ENCODE measurements at places on chromosomes 2 and 18.

- DNase-seq: no peak
Observed at GRCh38 chr2:128306081-128306930, 12.4 kb downstream of the HS6ST1 start.

DNA sequence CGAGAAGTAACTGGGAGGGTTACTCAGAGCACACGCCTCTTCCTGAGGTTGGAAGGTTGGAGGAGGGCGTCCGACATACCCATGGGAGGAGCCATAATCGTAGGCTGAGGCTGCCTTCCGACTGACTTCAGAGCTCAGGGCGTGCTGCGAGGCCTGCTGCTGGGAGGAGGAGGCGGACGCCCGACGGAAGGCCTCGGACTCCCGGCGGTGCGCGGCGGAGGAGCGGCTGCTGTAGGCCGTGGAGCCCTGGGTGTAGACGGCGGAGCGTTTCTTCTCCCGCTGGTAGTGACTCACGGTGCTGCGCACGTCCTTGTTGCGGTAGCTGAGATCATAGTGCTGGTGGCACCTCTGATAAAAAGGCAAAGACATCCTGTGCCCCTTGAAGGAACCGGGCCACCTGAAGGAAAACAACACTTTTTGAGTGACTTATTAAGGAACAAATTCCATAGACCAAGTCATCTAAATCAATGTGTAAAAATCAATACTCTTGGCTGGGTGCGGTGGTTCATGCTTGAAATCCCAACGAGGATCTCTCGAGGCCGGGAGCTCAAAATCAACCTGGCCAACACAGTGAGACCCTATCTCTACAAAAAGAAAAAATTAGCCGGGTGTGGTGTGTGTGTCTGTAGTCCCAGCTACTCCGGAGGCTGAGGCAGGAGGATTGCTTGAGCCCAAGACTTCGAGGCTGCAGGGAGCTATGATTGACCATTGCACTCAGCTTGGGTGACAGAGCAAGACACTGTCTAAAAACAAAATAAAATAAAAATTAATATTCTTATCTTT is 4.7 kb downstream of the MYOM1 start:
- DNase-seq: no peak

DNA sequence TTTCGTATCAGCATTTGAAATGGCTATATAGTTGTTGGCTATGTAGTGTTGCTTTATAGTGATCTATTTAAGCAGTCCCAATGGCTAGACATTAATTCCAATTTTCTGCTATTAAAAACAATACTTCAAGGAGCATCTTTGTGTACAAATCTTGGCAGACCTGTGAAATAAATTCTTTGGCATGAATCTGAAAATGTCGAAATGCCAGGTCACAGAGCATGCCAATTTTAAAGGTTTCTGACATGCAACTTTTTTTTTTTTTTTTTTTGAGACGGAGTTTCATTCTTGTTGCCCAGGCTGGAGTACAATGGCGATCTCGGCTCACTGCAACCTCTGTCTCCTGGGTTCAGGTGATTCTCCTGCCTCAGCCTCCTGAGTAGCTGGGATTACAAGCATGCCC is 26.8 kb upstream of the CABLES1 start:
- no peak for DNase-seq

- DNase-seq: no peak
Observed at GRCh38 chr2:7706791-7707190, 789.6 kb downstream of the RNF144A start.

DNA sequence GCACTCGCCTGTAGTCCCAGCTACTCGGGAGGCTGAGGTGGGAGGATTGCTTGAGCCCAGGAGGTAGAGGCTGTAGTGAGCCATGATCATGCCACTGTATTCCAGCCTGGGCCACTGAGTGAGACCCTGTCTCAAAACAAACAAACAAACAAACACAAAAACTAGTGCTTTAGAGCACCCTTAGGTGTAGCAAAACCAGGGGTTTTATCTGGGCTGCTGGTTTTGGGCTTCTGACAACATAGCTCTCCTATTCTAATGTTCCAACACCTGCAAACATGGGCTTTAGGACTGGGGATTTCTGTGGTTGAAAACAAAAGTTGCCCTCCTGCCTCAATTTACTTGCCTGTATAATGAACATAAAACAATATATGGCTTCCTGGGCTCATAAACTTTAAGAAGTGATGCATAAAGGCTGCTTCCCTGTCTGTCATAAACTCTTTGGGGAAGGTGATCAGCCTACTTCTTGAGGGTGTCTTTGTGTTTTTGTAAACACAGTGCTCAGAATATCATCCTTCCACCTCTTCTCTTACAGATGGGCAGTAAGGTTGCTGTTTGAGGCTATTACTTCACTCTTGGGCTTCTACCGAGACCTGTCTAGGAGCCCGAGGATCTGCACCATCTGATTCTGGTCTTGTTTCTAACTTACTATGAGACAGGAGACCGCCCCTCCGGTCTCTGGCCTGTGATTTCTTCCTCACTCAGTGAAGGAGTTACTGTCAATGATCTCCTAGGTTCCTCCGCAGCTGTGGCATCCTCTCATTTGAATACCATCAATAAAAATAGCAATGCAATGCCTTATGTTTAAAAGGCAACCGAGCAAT is 246.5 kb downstream of the MYCN start:
- DNase-seq: no peak

DNA sequence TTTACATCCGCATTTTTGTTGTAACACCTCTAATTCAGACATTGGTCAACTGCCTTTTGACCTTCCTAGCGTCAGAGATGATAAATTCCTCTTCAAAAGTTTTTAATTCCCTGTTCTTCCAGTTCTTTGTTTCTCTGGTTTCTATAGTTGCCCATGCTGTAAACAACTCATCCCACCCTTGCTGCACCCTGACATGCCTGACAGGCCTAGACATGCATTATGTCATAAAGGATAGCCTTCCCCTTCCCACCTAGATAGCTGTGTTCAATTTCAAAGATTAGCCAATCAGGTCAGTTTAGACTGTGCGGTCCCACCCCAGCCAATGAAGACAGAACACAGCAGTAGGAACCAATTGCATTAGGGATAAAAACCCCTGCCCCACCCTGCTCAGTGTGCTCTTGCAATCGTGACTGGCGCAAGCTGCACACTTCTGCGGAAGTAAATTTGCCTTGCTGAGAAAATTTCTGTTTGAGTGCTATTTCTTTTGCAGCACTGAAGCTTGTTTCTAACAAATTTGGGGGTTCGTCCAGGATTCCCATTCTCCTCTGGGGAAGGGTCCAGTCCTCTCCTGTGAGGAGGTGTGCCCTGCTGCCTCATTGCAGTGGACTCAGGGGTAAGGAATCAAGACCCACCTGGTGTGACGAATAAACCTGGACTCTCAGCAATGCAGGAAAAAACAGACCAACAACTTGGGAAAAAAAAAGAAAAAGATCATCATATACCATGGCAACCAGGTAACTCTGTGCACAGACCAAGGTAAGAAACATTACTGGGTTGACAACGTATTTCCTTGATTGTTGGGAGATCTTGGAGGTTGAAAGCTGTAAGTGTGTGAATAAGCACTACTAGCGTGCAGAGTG is 9.1 kb upstream of the SAP130 start:
- no peak for DNase-seq

DNA sequence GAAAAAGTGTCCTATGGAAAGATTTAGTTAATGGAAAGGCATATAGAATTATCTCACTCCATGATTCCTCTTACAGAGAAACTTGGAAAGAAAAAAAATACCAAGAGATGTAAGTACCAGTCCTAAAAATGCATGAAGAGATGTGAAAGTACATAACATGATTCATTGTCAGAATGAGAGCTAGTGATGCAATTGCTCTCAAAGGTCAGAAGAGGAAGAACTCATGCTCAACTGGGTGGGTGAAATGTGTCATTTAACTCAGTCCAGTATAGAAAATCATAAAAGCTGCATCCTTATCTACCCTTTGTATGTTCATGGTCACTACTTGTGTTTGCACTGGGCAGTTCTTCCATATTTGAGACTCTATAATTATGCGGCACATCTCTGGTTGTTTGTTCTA is 300.0 kb upstream of the PIK3C3 start:
- no peak for DNase-seq

GRCh38 chr2:216404010-216404618 is 8.2 kb upstream of the SMARCAL1 start:
- DNase-seq: no peak

GRCh38 chr2:156087875-156088274 is 244.6 kb downstream of the NR4A2 start:
- DNase-seq: no peak

- no peak for DNase-seq
Observed at GRCh38 chr2:170145675-170146432, 32.1 kb upstream of the MYO3B start.

DNA sequence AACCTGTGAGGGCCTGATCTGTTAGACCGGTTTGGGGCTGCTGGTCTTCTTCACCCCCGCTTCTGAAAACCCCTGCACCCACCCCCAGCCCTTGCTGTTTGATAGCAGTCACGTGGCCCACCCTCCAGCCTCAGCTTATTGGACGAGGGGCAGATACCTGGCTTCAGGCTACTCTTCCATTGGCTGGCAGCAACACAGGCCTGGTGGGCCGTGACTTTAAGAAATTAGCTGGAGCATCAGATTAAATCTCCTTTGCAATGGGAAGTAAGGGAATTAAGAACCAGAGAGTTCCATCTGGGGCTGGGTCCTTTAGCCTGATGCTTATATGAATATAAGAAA is 107.3 kb downstream of the KLHL29 start:
- no peak for DNase-seq

DNA sequence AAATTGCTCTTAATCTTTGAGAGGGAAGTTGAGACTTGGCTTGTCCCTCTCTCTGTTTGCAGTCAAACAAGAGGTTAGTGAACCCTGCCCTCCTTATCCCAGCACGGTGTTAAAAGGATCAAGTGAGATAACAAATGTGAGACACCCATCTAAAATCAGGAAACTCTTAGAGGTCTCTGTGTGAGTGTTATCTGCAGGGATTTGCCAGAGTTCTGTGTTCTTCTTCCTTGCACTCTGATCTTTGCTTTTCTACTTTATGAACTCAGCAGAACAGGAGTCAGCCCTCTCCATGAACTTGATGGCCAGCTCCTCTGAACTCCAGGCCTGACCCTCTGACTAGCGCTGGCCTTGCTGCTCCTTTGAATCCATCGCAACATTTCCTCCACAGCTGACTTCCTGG is 123.8 kb downstream of the NCKAP5 start:
- no peak for DNase-seq

DNA sequence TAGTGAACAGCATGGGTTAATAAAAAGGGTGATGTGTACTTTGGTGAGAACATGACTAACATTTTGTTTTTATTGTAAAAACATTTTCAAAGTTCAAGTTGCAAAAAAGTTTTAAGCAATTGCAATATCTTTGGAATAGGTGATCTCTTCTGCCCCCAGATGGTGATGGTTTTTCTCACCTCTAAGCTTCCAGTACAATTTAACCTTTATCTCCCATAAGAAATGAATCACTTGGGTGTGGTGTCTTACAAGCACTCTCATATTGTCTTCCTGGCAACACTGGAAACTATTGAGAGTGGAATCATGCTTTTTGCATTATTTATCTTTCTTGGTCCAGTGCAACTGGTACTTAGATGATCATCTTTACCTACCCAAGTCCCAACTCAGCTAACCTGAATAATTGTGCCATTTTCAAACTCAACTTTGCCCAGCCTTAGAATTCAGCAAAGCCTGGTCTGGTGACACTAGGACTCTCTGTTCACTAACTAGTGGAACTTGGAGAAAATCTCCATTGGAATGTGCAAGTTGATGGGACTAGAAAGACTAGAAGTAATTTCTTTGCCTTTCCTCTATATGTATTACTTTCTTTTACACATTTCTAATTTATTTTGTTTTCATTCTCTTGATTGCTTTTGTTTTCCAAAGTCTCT is 964.7 kb upstream of the ZEB2 start:
- no peak for DNase-seq

DNA sequence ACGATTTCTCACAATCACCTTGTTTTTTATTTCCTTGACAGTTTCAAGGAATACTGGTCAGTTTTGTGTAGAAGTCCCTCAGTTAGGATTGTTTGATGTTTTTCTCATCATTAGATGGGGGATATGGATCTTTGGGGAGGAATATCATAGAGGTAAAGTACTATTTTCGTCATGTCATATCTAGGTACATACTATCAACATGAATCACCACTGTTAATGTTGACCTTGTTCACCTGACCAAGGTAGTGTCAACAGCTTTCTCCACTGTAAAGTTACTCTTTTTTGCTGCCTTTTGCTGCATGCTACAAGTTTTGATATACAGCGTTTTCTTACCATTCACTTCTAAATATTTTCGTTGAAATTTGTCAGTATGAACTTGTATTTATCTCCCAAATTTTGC is 32.7 kb downstream of the NLRC4 start:
- no peak for DNase-seq

DNA sequence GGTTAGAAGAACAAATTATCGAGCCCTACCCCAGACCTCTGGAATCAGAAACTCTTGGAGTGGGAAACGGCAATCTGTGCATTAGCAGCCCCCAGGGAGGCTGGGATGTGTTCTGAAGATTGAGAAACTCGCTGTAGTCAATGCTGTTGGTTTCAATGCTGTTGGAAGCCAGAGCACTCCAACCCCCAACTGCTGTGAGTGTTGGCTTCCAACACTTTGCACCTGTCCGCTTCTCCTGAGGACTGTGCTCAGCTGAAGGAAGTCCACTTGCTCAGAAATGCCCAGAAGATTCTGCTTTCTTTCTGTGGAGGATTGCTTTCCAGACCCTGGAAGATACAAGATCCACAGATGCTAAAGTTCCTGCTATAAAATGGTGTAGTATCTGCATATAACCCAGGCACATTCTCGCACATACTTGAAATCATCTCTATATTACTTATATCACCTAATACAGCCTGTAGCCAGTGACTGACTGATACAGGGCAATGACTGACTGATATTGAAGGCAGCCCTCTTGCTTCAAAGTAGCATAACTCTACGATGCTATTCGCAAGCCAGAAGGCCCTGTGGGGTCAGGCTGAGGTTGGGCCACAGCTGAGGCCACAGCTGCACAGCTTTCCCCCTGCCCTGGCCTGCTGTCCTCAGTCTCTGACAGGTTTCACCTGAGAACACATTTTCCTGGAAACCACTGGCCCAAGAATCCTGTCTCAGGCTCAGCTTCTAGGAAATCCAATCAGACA is 757.7 kb upstream of the ID2 start:
- DNase-seq: no peak

DNA sequence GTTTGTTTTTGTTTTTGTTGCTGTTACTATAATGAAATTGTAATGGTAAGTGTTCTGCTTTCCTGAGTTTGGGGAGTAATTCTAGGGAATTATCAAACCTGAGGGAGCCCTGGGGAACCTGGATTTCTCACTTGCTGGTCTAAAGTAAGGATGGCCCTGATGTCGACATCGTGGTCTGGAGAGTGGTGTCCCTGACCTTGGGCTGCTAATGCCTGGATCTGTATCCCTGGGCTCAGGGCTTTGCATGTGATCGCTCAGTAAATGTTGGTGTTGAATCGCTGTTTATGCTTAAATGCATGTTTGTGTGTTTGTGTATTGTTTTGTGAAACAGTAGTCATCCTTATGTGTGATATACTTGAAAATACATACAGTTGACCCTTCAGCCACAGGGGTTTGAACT is 6.1 kb downstream of the ACP1 start:
- no peak for DNase-seq

GRCh38 chr2:158979772-158980171 is 11.3 kb downstream of the TANC1 start:
- DNase-seq: no peak

GRCh38 chr2:113015655-113016054 is 10.4 kb downstream of the IL36A start:
- DNase-seq: no peak

All from putamen (tissue), 1 donor.